ENCODE measurements at places on chromosomes 6 and 20. TPM values are rescaled to one million over a fixed set of nuclear protein-coding genes. Genes with fewer than 3 reads are reported as not detected.

TCF21 gene
- not detected for total RNA-seq

SNAP91 gene
- 0.67 TPM for total RNA-seq

XKR7 gene
- not detected for total RNA-seq

LY6G5C gene
- 1.3 TPM for total RNA-seq

GATA5 gene
- total RNA-seq = 0.26 TPM

TMEM151B gene
- total RNA-seq = not detected

RIOK1 gene
- 26.2 TPM for total RNA-seq

TSPO2 gene
- not detected for total RNA-seq

CTCFL gene
- not detected for total RNA-seq

- no peak for DNase-seq
Measured at GRCh38 chr6:94217836-94218235, 798.5 kb upstream of the EPHA7 start.

GRCh38 chr6:154390034-154390433 lies 33.4 kb upstream of the IPCEF1 start:
- no peak for DNase-seq

DNA sequence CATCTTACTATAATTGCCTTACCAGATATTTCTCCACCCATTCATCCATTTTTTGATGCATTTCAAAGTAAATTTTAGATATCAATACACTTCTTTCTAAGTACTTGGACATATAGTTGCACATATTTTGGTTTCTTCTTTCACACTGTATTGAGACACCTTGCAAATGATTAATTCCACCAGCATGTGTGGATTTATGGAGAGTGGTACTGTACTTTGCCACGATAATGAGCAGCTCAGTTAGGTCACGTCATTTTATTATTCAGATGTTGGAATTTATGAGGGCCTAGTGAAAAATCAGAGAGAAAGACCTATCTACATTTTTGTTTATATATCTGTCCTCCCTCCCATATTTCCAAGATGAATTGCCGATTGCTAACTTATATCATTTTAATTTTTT lies 5.3 kb downstream of the NFYA start:
- DNase-seq = no peak

DNA sequence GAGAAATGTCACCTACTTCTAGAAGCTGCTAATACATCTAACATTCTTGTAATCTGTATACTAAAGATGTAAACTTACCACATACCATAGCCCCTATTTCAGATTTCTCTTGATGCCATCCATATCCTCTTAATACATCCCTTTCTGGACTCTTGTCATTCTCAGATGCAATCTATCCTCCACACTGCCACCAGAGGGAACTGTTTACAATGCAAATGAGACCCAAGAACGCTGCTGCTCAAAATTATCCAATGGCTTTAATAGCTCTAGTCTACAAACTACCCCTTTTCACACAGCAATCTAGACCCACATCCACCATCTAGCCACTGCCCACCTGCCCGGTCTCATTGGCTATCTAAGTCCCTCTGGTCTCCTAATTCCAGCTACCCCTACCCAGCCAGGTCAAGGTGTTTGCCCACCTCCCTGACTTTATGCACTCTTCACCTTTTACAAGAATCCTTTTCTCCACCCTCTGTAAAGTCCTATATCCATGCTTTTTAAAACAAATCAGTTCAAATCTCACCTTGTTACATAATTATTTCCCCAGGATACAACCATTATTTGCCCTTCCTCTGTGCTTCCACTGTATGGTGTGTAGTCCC lies 14.8 kb downstream of the FAXC start:
- peak; percentile 32 for DNase-seq

DNA sequence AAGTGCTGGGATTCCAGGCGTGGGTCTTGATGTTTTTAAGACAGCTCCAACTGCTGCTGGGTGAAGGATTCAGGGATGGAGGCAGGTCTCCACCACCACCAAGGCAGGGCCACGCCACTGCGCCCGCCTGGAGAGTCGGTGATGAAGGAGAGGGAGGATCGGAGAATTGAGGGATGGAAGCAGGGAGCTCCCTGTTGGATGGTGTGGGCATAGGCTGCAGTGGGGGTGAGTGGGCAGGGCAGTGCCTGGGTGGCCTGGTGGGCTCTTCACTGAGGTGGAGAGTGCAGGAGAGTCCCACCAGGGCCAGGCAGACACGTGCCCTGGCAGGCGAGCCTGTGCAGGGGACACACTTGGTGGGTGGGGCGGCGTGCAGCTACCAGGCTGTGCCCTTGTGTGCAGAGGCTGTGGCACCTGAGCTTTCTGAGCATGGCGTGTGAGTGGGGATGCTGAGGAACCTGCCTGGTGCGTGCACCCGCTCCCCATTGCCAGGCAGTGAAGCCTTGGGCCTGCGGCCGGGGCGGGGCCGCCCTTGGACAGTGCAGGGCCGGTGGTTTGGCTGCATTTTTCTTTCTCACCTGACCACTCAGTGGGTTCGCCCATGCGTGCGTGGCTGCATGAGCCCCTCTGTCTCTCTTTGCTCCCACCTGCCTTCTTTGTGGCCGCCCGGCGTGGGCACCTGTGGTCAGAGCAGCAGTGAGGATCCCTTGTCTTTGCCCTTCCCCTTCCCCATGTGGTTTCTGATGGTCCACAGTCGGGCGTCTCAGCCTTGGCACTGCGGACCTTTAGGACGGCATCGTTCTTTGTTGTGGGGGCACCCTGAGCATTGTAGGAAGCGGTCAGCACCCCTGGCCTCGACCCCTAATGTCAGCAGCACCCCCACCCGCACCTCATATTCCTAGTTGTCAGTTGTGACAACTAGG lies 11.3 kb downstream of the RBM38 start:
- DNase-seq = no peak

DNA sequence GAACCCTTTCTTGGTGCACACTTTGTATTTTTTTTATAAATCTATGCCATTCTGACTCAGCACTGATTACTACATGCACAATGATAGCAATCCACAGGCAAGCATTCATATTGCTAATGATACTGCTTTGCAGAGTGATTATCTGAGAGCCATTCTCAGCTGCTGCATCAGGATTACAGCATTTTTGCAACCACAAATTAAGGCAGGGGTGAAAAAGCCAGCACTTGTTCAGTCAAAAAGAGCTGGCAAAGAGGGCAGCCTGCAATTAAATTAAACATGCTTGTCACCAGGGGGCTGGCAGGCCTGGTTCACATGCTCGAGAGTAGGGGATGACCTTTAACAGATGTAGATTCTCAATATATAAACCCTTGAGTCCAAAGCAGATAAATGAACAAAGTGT lies 40.7 kb upstream of the SLC17A4 start:
- DNase-seq = no peak

GRCh38 chr6:15533379-15534026 lies 129.3 kb downstream of the DTNBP1 start:
- DNase-seq = no peak

DNA sequence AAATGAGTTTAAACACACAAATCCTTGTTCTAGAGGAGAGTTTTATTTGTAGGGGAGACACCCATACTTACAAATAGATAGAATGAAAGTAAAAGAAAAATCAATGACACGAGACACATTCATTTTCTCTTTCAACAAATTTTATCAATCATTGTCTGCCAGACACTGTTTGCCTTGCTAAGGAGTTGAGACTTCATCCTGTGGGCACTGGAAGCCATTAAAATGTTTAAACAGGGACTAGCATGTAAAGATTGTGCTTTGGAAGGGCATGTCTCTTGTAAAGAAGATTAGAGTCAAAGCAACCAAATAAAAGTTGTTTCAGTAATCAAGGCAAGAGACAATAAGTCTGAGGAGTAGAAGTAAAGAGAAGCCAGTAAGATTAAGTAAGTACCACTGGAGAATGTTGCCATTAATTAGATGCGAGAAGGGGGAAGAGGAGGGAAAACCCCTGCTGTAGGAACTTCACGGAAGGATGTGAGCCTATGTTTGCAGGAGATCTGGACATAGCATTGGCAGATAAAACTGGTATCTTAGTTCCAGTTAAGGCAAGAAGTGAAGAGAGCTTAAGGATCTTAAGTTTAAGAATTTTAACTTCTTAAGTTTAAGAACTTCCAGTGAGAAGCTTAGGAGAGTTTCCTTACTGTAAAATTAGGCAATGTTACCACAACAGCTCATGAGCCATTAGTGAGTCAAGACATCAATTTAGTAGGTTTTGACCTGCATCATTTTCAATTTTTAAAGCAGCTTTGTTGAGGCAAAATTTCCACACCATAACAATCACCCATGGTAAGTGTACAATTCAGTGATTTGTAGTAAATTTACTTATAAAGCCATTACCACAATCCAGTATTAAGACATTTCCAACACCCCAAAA lies 117.0 kb upstream of the UST start:
- no peak for DNase-seq

DNA sequence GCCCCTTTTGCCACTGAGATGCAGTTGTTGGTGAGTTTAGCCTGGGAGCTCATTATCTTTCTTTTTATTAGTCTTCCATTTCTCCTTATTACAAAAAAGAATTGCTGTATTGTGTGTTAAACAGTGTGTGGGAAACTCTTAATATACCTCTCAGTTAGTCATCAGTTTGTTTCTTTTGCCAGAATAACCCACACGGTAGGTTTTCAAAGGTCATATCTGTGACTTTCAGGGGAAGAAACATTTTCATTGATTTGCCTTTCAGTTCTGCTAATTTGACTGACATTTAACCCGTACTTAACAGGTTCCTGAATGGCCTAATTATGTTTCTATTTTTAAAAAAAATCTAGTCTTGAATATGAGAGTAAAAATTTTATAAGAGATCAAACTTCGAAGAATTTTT lies 145.3 kb downstream of the KHDC1L start:
- DNase-seq = no peak

DNA sequence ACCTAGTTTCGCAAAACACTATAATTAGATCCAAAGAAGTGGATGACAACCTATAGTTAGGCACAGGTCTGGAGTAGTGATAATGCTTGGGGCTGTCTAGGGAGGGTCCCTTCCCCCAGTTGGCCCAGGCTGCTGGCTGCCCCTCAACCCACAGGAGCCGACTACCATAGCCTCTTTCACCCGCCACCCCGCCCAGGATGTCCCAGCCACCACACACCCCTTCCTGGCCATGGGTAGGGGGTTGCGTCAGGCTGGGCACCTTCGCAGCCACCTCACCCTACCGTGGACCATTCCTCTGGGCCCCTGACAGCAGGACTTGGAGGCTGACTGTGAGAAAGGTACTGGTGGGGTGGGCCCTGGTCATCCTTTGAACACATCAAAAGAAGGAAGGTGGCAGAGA lies 8.5 kb downstream of the TFEB start:
- no peak for DNase-seq

GRCh38 chr20:4455996-4456395 lies 265.7 kb upstream of the PRND start:
- no peak for DNase-seq

GRCh38 chr6:156828280-156828703 lies 51.1 kb downstream of the ARID1B start:
- DNase-seq = peak; percentile 63

GRCh38 chr20:46458866-46459750 lies 52.7 kb upstream of the ELMO2 start:
- DNase-seq = no peak

- DNase-seq = no peak
Measured at GRCh38 chr20:14401479-14402138, 64.2 kb upstream of the FLRT3 start.

- no peak for DNase-seq
Measured at GRCh38 chr20:41222296-41222695, 85.0 kb downstream of the PLCG1 start.

DNA sequence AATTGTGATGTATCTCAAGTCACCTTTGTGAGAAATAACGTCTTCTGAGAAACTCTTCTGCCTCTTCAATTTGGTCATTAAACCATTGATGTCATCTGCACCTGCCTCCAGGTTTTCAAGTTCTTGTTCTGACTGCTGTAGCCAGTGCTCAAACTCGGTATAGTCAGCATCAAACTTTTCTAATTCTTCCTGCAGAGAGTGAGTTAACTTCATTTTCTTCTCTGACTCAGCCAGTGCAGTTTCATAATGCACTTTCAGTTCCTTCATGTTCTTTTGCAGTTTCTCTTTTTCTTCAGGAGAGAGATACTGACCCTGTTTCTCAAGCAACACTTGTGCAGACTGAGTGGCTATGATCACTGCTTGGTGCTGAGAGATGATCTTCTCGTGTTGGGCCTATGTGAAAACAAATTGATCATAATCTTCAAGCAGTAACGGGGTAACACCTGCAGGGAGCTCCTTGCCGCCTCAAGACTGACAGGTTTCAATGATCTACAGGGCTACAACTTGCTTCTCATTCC lies 48.8 kb downstream of the DST start:
- DNase-seq = no peak

- DNase-seq = no peak
Measured at GRCh38 chr6:43733471-43734293, 36.3 kb upstream of the VEGFA start.

DNA sequence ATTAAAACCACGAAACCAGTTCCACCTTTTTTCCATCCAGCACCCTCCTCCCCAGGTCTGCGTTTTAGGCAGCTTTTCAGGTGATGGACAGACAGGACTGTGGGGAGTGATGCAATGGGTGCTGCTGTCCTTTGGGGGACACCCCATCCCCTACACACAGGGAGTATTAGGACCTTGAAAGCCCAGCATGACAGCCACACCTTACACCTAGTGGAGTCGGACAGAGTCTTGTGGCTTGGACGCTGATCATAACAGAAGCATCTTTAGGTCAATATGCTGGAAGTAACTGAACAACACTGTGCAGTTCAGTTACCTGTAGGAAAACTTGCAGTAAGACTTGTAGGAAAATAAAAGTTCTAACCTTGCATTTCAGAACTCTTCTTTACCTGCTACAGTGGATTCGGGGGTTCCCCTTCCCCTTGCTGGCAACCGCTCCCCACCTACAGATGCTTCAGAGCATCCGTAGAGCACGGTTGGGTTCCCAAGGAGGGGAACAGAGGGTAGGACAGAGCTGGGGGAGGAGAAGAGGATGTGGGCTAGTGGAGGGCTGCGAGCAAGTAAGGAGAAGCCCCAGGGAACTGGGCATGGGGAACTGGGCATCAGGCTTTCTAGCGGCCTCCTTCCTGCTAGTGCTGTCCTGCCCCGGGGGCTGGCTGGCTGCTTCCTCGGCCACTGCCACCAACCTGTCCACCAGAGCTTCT lies 31.7 kb downstream of the PLEKHG1 start:
- no peak for DNase-seq

DNA sequence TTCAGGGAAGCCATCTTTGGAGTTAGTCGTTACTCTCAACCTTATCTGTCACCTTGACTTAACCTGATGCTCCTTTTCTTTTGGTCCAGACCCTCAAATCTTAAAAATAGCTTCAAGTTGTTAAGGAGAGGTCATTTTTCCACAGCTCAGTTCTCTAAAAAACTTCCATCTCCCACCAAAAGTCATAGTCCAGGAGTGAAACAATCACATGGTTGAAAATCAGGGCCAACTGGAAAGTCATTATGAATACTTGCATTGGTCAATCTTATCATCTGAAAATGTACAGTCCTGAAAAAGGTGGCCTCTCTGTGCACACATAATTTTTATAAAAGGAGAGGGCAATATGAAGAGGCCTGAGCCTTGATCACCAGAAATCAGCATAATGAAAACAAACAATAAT lies 195.7 kb downstream of the BCAS1 start:
- DNase-seq = no peak

DNA sequence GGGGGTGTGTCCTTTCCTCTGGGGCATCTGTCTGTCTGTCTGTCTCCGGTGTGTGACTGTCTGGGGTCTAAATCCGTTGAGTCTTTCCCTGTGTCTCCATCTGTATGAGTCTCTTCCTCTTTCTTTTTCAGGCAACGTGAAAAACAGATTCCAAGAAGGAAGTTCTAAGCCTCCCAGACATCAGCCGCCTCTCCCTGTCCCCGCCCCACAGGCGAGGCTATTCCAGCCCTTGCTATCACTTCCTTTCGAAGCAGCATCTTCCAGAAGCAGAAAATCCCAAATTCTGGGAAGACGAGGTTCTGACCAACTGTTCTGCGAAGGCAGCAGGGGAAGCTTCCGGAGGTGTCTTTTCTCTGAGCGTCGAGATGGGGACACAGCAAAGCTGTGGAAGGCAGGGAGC lies 34.0 kb downstream of the PMEPA1 start:
- DNase-seq = no peak
